Activated CD4-positive, CD25-positive, alpha-beta regulatory T cell treated with anti-CD3 and anti-CD28 coated beads, Interleukin-2, amount 50 U/mL, for 72 hours (primary cell): ENCODE measurements at places on chromosomes 4 and X.

DNA sequence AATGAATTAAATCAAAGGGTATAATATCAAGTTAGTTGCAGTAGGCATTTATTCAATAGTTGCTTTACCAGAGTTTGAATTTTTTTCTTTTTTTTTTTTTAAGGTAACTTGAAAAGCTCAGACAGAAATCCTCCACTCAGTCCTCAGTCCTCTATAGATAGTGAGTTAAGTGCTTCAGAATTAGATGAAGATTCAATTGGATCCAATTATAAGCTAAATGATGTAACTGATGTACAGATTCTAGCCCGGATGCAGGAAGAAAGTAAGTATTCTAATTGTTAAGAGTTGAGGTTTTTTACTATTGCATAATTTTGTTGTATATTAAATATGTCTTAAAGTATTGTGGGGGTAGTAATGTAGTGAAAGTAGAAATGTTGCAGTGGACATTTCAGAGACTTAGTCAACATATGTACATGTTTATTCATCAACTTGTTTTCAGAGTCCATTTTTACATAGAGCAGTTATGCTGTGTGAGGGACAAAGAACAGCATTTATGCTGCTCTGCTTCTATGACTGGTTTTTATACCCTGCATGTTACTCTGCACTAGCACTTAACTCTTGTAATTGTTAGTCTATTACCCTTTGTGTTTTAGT lies 38.4 kb downstream of the SLAIN2 start:
- DNase-seq = no peak

GRCh38 chrX:3346501-3347259 lies at the start of gene MXRA5:
Gene MXRA5, minus strand, starts transcription at chrX:3346652. Its CDS starts 2,819 bp downstream, at chrX:3343833.
- no peak for DNase-seq

GRCh38 chr4:107349266-107349665 lies 313.2 kb upstream of the DKK2 start:
- DNase-seq = no peak

DNA sequence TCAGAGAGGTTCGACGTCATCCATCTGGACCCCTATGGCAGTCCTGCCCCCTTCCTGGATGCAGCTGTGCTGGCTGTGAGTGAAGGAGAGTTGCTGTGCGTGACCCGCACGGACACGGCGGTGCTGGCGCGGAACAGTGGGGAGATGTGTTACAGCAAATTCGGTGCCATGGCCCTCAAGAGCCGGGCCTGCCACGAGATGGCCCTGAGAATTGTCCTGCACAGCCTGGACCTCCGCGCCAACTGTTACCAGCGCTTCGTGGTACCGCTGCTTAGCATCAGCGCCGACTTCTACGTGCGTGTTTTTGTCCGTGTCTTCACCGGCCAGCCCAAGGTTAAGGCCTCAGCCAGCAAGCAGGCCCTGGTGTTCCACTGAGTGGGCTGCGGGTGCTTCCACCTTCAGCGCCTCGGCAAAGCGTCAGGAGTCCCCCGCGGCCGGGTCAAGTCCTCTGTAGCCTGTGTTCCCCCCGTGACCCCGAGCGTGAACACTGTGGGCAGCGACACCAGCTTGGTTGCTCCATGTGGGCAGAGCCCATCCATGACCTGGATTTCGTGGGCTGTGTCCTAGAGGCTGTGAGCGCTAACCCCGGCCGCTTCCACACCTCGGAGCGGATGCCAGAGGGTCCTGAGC lies 186.7 kb upstream of the SLITRK2 start:
- DNase-seq = no peak

DNA sequence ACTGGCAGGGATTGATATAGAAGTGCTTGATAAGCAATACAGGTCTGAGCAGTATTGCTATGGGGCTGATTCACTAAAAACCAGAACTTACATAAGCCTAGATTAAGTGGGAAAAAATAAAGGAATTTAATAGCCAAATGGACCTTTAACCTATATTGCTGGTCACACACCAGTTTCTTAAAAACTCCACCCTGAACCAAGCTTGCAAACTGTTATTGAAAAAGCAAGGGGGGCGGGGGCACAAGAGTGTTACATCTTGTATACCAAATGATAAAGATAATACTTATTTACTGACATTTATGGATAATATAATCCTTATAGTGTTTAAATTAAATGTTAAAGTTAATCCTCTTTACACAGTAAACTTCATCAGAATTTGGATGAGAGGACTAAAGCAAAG lies 40.3 kb upstream of the PITX2 start:
- no peak for DNase-seq

GRCh38 chr4:48651914-48652313 lies 128.2 kb downstream of the FRYL start:
- no peak for DNase-seq

GRCh38 chr4:169438057-169438480 lies 167.3 kb upstream of the SH3RF1 start:
- DNase-seq = no peak

- no peak for DNase-seq
Measured at GRCh38 chrX:77493677-77494553, 46.7 kb downstream of the FGF16 start.

DNA sequence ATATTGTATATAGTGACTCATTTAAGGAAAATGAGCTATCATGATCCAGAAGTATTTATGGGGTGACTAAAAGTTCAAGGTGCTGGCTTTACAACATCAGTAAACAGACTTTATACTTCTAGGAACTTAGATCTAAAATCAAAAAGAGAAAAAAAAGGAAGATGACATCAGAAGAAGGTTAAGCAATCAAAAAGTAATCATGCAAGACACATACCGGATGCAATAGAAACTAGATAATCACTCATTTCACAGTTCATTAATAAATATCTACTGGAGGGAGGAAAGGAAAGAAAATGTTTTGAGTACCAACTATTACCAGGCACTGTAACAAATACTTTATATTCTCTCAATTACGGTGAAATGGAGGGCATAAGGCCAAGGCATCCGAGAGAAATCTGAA lies 276.4 kb downstream of the SPRY1 start:
- DNase-seq = no peak

DNA sequence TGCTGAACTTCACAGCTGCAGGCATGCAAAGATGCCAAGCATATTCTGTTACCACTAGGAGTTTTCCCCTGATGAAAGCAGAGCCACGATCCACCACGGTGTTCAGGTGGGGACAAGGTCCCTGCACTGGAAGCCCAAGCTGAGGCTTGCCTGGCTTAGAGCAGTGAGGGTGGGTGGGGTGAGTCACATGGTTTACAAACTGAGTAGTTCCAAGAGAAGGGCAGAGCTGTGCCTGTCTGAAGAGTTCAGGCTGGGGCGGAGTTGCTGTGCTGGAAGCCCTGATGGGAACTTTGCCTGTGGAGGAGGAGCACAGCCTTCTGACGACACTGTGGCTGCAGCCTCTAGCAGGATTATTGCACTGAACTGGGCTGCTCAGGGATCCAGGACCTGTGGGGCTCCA lies 45.5 kb downstream of the FAM9B start:
- no peak for DNase-seq

DNA sequence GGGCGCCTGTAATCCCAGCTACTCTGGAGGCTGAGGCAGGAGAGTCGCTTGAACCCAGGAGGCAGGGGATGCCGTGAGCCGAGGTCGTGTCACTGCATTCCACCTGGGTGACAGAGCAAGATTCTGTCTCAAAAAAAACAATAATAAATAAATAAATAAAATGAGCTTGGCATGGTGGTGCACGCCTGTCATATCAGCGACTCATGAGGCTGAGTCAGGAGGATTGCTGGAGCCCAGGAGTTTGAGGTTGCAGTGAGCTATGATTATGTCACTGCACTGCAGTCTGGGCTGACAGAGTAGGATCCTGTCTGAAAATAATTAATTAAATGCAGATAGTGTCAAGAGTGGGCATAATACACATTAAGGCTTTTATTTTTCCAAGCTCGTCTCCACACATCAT lies 77.5 kb downstream of the DHRSX start:
- no peak for DNase-seq

- no peak for DNase-seq
Measured at GRCh38 chr4:13313856-13314255, 170.3 kb downstream of the RAB28 start.

- peak; percentile 44 for DNase-seq
Measured at GRCh38 chr4:118836301-118837120, 585 bp upstream of the SEC24D start.

DNA sequence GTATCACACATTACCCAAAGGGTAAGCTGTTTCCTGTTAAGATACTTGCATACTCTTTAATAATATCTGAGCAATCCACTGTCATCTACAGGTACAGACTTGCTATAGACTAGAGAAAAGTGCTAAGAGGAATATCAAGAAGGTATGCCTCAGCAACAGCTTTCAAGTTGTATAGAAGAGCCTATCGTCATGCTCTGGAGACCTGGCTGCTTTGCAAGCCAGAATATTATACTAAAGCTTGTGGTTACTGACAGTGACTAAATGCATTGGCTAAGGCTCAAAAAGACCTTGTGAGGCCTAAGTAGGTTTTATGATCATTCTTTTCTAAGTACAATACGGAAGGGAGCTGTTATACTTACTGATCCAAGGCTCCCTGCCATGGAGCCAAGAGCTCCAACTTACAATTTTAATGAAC lies 11.3 kb downstream of the LAMP2 start:
- DNase-seq = no peak

DNA sequence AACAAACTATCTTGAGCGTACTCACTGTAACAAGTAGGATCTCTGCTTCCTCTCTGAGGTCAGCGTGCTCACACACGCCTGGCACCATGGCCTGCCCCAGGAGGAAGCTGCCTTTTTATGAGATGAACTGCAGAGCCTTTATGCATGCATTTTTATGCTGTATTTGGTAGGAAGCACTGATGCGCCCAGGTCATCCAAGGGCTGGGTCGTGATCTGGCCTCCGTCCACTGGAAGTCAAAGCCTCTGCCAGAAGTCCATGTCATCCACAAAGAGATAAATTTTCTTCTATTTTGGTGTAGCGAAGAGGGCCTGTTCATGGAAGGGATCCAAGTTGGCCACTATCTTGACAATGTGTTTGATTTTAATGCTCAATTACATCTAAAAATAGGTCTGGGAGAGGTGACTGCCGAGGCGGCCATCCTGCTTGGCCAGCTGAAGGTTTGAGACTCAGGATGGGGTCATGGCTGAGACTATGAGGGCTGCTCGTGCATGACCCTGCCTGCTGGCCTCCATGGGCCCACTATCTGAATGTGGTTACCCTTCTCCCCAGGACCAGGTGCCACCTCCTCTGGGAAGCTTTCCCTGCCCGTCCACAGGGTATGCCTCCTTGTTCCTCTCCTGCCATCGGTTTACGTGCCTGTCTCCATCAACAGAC lies 50.3 kb downstream of the HTRA3 start:
- no peak for DNase-seq

DNA sequence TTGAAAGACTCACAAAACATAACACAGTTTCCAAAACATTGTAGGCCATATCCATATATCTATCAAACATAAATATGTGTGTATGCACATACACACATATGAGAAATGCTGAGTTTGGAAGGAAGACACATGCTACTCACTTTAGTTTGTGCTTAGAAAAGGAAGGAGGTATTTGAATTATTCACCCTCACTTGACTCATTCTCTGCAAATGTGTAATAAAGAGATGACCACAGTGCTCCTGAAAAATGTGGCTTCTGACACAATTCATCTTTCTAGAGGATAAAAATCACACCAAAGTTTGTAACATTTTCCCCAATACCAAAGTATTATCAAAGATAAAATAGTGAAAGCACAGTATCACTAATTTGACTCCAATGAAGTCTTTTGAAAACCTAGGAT lies 950.1 kb downstream of the FAT4 start:
- no peak for DNase-seq

- DNase-seq = no peak
Measured at GRCh38 chr4:82069883-82070638, 303.7 kb downstream of the HNRNPD start.

DNA sequence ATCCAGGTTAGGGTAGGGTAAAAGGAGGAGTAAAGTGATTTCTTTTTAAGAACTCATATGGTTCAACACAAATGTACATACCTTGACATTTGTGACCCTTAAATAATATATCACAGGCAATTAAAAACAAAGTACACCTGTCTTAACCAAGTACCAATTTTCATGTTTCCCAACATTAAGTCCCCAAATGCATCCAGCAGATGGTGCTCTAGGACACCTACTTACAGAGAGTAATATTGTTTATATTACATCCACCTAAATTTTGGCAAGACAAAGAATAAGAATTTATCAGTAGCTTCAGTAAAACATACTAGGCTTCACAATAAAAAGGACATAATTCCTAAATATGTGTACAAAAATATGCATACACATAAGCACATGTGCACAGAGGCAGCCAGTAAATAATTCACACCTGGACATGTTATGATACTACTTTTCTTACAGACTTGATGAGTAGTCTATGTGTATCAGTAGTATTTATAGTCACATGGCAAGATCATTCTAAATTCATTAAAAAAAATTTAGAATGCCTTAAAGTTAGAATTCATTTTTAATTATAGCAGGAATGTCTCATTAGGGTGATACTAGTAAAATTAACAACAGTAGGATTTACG lies 219.7 kb downstream of the DCLK2 start:
- DNase-seq = no peak

GRCh38 chr4:168712316-168712890 lies 215.6 kb downstream of the PALLD start:
- no peak for DNase-seq

DNA sequence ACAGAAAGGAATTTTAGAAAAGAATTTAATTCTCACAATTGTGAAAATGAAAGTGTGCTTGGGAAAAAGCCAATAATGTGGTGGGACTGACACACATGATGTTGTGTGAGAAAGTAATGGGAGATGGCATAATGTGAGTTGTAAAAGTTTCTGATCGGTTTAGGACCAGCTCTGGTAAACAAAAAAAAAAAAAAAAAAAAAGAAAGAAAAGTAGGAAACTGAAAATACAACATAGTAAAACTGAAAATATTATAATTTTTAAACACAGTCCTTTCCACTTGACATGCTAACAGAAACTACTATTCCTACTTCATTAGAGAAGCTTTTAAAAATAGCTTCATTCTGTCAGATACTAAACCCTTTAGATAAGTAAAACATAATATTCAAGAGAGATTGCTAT lies 28.2 kb downstream of the RAP1GDS1 start:
- no peak for DNase-seq

DNA sequence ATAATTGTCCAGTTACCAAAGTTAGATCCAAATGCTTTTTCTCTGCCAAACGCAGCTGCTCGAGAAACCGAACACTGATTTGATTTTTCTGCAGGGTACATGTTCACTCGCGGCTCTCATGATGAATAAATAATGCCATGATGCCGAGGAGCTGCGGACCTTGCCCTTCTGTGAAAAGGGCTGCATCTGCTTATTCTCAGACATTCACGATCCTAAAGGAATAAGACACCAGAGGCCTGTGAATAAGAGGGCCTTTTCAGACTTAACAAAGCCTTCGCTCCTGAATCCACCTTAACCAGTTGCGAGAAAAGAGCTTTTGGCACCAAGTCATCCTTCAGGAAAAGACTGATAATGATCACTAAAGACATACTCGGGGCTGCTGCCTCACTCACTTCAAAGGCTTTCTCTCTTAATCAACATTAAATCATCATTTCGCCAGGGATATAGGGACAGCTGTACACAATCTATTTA lies 147.5 kb downstream of the FBXO8 start:
- no peak for DNase-seq
